Stimulated activated CD4-positive, alpha-beta T cell treated with anti-CD3 and anti-CD28 coated beads, Interleukin-4, amount 100 ng/mL, for 4 hours (primary cell): ENCODE measurements at places on chromosomes 2 and 18.

GRCh38 chr2:234885118-234885517 is 66.7 kb upstream of the SH3BP4 start:
- DNase-seq: no peak

DNA sequence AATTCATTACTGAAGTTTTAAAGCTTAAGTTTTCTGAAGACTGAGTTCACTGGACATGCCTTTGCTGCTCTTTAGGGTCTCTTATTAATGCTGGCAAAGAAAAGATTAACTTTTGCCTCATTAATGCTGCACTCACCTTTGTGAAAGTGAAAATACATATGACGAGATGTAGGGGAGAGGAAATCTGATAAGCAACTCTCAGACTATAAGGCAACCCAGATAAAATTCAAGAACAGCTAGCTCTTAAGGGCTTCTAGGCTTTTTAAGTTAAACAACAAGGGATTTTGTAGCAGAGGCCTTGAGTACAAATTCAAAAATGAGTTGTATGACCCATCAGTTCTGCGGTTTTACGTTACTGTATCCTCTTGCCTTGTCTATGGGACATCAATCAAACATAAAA is 143.7 kb downstream of the USP34 start:
- no peak for DNase-seq

- no peak for DNase-seq
Measured at GRCh38 chr2:52916981-52917380, 850.6 kb upstream of the CHAC2 start.

DNA sequence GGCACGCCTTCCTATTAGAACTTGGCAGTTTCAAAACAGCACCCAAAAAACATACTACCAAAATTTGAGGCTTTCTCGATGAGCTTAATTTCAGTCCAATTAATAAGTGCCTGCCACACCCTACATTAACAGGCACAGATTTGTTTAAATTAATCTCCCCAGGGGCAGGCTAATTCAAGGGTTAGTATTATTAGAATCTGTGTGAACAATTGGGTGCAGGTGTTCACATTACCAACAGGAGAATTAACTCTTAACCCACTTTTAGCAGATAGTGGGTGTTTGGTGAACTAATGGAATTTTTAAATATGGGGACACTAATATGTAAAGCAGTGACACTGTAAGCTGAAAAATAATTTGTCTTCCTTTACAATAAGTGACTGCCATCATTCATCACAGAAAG is 4.1 kb downstream of the MBD2 start:
- DNase-seq: no peak

- no peak for DNase-seq
Measured at GRCh38 chr18:77086034-77086433, 46.5 kb downstream of the MBP start.

DNA sequence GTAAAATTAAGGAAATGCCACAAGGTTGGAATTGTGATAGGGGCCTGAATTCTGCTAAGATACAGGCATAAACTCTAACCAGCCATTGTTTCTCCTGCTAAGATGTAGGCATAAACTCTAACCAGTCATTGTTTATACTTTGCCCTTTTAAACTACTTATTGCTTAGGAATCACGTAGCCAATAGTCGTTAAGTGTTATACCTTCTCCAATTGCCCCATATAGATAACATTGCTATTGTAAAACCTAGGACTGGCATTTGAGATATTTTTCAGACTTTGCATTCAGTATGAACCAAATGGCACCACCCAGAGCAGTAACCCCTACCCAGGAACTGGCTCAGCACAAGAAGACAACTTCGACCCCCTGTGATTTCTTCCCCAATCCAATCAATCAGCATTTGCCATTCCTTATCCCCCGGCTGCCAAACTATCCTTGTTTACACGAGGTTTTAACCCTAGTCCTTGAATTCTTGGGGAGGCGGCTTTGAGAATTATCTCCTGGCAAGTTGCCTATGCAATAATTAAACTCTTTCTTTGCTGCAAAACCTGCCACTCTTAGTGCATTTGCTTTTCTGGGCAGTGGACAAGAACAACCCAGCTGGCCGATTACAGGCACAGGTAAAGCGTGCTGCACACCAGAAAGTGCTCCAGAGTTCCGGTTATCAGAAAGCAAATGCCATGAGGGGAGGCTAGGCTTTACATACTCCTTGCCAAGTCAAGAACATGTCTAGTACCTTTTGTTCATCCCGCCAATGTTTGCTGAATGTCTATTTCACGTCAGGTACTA is 167.6 kb downstream of the LAMA1 start:
- DNase-seq: no peak

GRCh38 chr18:41681138-41681880 is 273.7 kb upstream of the PIK3C3 start:
- DNase-seq: no peak
